ENCODE measurements at places on chromosomes 6 and 20.

DNA sequence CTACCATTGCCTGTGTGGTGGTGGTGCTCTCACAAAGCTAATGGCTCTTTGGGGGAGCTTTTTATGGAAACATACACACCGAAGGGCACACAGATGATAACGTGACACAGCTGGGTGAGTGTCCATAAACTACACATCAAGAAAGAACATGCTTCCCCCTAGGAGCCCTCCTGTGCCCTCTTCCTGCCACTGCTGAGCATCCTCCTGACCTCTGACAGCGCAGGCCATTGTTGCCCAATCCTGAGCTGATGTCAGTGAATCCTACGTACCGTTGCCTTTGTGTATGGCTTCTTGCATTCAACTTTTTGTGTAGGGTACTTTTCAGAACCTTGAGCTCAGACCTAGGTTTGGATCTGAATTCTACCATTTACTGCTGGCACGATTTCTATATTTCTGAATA is 65.8 kb upstream of the SLC22A1 start:
- no peak for DNase-seq

- DNase-seq, result no peak
Measured at GRCh38 chr6:131262060-131262459, 126.8 kb downstream of the AKAP7 start.

- no peak for DNase-seq
Measured at GRCh38 chr6:72643214-72643613, 21.4 kb downstream of the KCNQ5 start.

- no peak for DNase-seq
Measured at GRCh38 chr6:119442776-119443184, 93.2 kb upstream of the MAN1A1 start.

DNA sequence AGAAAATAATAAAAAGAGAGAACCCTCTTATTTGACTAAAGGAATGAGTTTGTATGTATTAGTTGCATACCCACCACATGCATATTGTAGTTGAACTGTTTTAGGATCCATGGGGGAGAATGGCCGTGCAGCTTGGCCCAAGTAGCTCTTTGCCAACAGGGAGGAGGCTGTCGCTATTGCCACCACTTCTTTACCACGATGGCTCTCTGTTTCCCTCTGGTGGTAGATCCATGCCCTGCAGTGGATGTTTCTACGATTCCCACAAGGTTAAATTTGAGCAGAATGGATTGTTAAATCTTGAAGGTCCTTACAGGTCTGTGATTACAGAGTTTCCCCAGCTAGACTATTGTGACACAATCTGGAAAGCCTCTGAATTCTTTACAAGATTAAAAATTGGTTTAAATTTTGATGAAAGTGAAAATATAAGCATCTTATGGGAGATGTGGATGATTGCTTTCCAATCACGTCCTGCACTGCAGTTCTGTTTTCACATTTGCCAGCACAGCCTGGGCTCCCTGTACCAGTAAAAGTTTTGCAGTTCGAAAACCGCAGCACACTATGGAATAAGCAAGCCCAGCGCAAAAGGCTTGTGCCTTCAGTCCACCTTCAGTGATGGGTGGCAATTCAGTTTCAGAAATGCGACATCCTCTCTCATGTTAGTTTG is 34.4 kb upstream of the FNDC1 start:
- peak; percentile 69 for DNase-seq

- no peak for DNase-seq
Measured at GRCh38 chr6:24458134-24458533, 31.2 kb downstream of the GPLD1 start.

DNA sequence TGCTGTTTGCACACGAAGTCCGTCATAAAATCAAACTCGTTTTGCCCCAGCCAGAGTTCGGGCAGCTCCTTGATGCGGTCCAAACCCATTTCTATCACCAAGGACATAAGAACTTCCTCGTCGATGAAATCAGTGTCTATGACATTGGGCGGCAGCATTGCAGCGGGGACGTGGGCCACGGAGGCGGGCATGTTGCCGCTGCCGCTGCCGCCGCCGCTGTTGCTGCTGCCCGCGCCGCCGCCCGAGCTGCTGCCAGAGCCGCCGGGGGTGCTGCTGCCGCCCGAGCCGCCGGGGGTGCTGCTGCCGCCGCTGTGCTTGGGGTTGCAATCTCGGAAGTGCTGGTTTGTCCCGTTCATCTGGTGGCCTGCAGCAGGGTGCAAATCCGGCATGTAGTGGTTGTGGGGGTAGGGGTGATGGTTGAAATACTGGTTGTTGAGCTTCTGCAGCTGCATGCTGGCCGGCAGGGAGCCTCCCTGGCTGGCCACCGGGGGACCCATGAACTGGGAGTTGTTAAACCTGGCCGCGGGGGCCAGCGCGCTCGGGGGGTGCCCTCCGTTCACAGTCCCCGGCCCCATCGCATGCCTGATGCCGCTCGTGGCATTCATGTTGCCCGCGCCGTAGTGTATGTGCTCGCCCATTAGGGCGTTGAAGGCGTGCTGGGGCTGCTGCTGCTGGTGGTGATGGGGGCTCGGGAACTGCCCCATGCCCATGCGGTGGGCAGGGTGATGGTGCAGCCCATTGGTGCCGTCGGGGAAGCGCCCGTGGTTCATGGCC is 1.1 kb downstream of the CITED2 start:
- DNase-seq, result peak; percentile 41

- no peak for DNase-seq
Measured at GRCh38 chr20:37265152-37265551, 3.5 kb upstream of the GHRH start.

- DNase-seq, result no peak
Measured at GRCh38 chr6:46338131-46338530, 153.1 kb downstream of the RCAN2 start.
